ENCODE measurements at places on chromosomes 1 and 21.

- DNase-seq, result no peak
Observed at GRCh38 chr1:79790950-79791349, 784.4 kb upstream of the ADGRL4 start.

DNA sequence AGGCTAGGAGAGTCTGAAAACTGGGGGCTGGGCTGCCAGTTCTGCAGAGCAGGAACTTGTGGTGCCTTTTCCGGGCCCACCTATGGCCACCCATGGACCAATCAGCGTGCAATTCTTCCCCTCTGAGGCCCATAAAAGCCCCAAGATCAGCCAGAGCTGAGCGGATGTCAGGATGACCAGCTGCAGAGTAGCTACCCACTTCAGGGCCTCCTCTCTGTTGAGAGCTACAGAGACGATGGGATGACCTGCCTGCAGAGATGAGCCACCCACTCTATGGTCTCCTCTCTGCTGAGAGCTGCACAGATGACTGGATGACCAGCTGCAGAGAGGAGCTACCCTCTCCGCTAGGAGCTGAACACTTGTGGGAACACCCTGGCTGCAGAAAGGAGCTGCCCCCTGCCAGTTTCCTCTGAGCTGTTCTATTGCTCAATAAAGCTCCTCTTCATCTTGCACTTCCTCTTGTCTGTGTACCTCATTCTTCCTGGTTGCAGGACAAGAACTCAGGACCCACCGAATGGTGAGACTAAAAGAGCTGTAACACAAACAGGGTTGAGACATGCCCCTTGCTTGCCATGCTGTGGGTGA, 12.8 kb upstream of the AADACL4 start:
- no peak for DNase-seq

DNA sequence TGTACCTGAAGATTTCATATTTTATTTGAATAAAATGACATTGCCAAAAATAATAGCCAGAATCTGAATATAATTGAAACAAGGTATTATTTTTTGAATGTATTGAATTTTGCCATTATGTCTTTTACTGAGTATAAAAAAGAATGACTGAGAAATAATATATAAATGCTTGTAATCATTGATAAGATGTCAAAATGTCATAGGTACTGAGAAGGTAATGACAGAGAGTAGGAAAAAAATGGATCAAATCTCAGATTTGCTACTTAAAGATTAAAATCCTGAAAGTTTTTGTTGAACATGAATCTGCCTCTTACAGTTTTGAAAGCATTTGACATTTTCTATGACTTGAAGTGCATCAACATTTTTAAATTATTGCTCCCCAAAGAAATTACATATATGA, 1069.9 kb upstream of the ADGRL4 start:
- DNase-seq, result no peak

DNA sequence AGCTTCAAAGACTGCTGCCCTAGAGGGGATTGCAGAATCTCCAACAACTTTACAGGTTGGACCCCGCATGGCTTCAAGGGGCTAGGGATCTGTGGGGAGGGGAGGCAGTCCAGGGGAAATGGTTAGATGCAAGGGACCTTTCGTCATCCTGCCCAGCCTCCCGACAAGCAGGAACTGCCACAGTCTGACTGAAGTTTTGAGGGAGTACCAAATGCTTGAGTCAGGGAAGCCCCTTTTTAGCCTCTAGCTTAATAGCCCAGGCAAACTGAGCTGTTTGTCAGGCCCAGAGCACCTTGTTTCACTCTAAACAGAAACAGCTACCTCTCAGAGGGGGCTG, 1.1 kb downstream of the TOR3A start:
- no peak for DNase-seq

DNA sequence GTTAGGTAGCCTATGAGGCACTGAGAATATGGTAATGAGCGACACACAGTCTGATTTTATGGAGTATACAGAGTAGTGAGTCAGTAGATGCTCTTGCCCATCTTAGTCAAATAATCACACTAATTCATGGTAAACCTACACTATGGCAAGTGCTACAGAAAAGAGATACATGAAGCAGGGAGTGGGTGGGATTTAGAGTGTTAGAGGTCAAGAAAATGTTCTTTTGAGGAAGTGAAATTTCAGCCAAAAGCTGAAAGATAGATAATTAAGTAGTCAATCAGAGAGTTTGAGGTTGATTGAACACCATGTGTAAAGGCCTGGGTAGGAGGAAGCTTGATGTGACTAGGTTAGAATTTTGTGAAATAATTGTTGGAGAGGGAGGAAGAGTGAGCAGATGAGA, 14.7 kb downstream of the MDM4 start:
- no peak for DNase-seq

DNA sequence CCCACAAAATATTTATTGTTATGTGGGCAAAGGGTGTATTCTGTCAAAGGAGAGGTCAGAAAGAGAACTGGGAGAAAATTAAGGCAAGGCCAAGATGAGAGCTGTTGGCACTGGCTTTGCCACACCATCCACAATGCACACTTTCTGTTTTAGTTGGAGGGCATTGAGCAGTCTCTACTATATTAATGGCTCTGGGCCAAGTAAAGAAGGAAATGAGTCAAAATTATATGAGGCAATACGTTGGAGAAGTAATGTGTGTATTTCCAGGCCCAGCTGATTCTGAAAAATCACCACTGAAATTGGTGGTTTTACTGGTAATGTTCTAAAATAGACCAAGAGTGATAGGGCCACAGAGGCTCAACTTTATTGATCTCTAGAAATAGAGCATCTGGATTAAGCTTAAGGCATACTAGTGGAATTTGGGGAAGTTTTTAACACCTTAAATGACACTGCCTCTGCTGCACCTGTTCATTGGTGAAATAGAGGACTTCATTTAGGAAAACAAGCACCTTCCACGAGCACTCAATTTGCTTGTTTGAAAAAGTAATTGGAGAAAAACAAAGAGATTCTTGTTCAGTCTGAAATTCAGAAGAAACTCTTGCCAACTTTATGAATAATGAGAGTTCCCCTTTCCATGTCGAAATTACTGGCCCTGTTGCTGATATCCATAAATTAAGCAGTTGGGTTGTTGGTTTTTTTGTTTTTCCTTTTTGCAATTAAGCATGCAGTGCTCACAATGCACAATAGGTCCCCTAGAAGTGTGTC, 424.9 kb downstream of the ADGRL2 start:
- peak; percentile 61 for DNase-seq

DNA sequence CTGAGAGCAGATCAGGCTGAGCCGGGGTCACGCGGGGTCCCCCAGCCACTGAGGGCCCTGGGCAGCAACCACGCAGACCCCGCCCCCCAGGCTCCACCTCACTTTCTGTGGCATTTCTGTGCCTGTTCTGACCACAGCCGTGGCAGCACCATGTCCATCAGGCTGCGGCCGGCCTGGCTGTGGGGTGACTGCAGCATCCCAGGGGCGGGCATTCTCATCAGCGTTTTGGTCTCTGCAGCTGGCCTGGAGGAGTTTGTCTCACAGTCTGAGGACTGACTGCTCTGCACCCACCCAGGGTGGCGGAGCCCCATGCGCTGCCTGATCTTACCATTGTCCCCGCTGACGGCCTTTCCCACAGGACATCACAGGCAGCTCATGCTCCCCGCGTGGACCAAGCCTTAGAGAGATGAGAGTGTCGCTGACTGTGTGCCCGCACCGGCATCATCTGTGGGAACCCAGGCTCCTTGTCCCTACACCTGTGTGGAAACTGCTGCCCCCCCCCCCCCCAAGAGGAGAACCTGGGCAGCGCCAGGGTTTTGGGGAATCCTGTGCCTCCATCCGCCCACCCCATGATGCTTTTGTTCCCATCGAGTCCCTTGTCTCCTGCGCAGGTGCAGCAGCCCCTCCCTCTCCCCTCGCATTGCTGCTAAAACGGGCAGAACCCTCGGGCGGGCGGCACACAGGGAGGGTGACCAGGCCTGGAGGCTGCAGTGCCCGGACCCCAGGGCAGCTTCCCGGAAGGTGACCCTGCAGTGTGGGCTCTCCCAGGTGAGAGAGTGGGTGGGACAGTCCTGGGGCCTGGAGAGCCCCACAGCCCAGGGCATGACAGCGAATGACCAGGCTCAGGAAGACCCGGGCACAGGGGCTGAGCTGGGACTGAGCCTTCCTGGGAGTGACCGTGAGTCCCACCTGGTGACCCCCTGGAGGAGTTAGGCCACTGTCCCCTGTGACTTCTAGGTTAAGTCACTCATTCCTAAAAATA, 1.8 kb downstream of the KRTAP10-1 start:
- DNase-seq, result no peak

GRCh38 chr1:41151846-41152245, 90.3 kb downstream of the SCMH1 start:
- DNase-seq, result no peak

DNA sequence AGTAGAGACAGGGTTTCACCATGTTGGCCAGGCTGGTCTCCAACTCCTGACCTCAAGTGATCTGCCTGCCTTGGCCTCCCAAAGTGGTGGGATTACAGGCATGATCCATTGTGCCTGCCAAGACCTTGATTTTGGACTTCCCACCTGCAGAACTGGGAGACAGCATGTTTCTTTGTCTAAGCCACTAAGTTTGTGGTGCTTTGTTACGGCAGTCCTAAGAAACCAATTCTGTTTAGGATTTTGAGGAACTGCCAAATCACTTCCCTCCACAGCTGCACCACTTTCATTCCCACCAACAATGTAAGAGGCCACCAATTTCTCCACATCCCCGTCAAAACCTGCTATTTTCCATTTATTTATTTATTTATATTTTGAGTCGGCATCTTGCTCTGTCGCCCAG, 46.1 kb downstream of the CHAF1B start:
- DNase-seq, result no peak

GRCh38 chr1:27099135-27099586, 55.8 kb downstream of the SLC9A1 start:
- DNase-seq, result no peak

DNA sequence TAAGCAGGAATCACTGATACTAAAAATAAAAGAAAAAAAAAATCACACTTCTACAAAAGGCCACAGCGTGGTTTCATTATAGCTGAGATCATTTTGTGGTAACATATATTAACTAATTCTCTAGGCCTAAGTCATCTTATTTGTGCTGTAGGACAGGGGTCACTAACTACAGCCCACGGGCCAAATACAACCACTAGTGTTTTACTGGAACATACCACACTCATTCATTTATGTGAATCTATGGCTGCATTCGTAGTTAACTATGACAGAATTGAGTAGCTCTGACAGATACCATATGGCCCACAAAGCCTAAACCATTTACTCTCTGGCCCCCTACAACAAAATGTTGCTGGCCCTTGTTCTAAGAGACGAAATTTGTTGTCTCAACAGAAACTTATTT, 224.4 kb downstream of the VAV3 start:
- DNase-seq, result no peak

DNA sequence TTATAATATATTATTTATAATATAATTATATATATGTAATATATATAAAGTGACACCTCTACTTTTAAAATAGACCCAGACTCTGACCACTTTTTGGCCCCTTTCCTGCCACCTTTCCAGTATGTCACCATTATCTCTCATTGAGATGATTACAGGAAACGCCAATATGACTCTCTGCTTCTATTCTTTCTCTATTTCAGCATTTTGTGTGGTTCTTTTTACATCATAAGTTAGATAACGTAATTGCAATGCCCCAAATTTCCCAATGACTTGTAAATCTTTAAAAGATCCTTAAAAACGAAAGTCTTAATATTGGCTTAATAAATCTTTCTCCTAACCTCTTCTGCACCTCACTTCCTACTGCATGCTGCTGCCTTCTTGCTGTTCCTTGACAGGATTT, 8.1 kb upstream of the GBP5 start:
- no peak for DNase-seq

DNA sequence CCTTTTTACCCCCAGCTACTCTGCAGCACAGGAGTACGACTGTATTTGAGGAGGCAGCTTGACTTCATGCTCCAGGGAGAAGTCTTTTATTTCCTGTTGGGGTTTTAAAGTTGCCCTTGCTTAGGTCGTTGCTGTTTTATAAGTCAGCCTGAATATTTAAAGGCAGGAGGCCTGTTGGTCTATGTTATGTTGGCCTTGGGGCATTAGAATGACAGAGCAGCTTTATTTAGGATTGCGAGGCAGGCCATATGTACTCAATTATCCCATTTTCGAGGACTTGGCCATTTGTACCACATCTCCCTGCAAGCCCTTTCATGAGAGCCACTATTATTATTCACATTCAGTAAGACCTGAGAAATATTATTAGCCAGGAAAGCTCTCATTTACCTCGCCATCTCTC, 47.0 kb downstream of the KIF26B start:
- DNase-seq, result no peak

DNA sequence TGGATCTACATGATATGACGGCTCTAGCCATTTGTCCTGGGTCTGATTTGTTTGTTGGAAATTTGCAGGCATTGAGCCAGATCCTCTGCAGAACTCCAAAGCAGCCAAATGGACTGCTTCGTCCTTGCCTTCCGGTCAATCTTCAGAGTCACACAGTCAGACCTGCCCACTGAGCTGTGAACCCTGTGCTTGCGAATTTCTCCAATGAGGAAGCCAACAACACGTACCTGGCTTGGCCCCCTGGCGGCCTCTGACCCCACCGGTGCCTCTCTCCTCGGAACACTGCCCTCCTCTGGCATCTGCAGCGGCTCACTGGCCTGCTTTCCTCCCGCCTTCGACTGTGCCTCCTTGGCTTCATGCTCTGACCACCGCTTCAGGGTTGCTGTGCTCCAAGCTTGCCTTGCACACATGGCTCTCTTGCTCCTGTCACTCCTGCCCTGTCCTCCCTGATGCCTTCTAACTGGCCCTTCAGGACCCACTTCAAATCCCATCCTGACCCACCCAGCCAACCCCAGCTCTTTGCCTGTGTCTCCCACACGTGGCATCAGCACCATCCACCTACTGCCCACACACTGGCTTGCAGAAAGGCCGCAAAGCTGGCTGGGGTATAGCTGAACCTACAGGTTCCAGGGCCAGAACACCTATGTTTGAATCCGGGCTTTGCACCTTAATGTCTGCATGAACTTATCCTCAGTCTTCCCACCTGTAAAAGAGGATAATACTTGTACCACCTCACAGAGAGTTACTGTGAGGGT, 128.2 kb downstream of the KCNN3 start:
- DNase-seq, result no peak

GRCh38 chr1:44485229-44485933, 80.3 kb downstream of the RNF220 start:
- DNase-seq, result peak; percentile 84

DNA sequence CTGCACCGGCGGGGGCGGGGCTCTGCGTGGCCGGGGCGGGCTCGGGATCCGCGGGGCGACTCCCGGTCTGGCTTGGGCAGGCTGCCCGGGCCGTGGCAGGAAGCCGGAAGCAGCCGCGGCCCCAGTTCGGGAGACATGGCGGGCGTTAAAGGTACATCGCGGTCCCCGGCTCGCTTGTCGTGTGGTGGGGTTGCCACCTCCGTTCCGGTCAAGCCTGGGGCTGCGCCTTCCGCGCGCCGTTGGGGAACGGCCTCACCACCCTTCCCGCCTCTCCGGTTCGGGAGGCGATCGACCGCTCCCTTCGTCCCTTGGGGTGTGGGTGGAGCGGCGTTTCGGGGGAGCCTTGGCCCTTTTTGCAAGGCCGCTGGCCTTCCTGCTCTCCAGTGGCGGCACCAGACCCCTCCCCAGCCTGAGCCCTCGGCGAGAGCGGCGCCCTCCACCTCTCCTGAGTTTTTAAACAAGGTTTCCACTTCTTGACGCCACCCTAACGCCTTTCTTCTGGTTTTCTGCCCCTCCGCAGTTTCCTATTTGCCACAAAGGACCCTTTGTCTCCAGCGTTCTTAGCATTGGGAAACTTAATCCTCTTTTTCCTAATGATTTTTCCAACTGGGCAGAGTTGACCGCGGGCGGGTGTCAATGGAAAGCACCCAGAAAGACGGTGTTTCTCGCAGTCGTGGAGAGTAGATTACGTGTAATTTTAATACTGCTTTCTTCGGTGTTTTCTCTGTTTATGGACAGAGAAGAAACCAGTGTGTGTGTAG, at the start of the genes LEPR and LEPROT:
Gene LEPR, plus strand, starts transcription at position 79 of the 761 bp plus-strand sequence. CDS start 144,898 bp downstream, outside the sequence.
Gene LEPROT, plus strand, starts transcription at position 79 of the 761 bp plus-strand sequence. Its CDS starts 57 bp downstream, at position 136.
- peak; percentile 67 for DNase-seq

All from astrocyte of the spinal cord (primary cell).